T-helper 2 cell (primary cell): ENCODE measurements at places on chromosomes 12 and 14.

DNA sequence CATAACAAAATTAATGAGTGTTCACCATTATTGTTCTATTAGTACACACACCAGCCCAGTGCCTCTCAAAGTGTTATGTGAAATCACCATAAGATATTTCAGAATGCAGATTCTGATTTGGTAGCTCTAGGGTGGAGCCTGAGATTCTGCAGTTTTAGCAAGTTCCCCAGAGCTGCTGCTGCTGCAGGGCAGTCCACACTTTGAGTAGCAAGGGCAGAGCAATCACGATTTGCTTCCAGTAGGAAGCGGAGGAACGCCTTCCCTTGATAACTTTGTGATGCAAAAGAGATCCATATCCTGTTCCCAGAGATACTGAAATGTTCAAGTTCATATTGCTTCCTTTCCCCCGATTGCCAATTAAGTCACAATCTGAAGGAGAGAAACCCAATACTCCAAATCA lies 57.9 kb downstream of the SLC17A8 start:
- no peak for DNase-seq

DNA sequence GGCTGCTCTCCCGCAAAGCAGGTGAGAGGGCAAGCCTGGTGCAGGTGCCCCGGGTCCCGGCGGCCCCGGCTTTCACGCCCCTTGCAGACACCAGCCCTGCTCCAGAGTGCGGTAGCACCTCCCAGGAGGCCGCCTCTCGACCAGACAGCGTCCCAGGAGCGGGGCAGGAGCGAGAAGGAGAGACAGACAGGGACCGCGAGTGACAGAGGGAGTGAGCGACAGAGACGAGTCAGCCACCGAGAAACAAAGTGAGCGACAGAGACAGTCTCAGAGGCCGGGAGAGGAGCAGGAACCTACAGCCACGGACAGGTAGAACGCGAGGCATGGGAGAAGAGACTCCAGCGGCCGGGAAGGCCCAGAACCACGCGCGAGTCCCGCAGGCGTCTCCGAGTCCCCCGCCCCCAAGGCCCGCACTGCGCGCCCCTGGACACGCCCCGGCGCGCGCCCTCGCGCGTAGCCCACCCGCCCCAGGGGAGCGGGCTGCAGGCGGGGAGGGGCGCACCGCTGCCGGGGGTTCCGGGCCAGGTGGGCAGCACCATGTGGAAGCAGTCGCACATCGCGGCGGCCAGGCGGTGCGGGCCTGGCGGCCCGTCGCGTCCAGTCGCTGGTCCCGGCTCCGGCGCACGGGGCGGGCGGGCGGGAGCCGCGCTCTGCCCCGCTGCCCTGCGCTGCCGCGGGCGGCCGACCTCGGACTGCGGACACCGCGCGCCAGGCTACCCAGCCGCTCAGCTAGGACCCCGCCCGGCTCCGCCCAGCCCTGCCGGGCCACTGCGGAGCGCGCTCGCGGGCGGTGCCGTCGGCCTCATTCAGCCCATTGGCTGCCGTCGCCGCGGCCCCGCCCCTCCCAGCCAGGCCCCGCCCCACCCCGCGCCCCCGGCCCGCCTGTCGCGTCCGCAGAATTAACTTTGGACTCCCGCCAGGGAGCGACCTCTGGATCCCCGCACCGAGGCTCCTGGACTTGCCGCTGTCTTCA lies at the start of gene AHNAK2:
TSS of gene AHNAK2 (minus strand) at position 694 of the 973 bp plus-strand sequence. CDS start at position 557, 137 bp downstream.
- DNase-seq = peak; percentile 51

GRCh38 chr12:69998011-69998410 lies 173.0 kb downstream of the MYRFL start:
- DNase-seq = no peak

GRCh38 chr12:79168687-79169086 lies 304.1 kb downstream of the SYT1 start:
- no peak for DNase-seq

GRCh38 chr14:34324363-34324795 lies 137.7 kb downstream of the SPTSSA start:
- DNase-seq = no peak

DNA sequence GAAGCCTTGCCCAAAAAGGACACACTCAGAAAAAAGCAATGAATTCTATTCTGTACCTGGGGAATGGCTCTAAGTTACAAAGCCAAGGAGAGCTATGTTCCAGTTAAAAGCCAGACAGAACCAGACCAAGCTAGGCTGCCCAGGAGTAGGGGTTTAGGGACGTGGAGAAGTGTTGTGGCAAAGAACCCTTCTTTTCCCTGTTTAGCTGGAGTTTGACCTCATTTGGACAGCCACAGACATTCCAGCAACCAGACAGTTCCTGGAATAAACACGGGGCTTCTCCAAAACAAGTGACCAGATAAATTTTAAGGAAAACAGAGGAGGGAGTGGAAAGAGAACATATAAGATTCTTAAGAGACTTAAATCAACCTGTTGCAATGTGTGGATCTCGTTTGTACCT lies 62.3 kb downstream of the GCH1 start:
- no peak for DNase-seq

DNA sequence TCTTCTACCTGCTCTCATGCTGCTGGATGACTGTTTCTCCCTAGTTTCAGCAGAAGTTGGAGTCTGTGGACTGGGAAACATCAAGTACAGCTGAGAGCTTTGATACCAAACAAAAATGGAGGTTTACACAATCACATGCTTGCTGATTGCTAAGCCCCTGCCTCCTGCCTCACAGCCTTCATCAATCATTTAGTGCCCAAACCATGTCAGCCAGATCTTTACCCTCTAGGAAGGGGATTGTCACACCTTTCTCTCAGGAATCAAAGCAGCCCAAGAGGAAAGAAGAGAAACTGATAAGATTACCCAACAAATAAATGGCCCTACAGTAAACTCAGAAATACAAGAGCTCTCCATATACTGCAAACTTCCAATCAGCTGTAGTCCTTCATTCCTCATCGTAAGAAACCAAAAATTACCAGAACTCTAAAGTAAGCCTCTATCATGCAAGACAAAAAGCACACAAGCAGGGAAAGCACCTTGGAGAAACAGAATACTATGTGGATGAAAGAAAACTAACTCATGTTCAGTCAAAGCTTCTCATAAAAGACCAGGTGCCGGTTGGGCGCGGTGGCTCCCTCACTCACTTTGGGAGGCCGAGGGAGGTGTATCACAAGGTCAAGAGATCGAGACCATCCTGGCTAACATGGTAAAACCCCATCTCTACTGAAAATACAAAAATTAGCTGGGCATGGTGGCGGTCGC lies 63.6 kb upstream of the RESF1 start:
- DNase-seq = no peak

GRCh38 chr12:108738170-108738569 lies 6.9 kb upstream of the CORO1C start:
- no peak for DNase-seq

GRCh38 chr12:9331218-9331626 lies 123.0 kb upstream of the PZP start:
- DNase-seq = peak; percentile 35

DNA sequence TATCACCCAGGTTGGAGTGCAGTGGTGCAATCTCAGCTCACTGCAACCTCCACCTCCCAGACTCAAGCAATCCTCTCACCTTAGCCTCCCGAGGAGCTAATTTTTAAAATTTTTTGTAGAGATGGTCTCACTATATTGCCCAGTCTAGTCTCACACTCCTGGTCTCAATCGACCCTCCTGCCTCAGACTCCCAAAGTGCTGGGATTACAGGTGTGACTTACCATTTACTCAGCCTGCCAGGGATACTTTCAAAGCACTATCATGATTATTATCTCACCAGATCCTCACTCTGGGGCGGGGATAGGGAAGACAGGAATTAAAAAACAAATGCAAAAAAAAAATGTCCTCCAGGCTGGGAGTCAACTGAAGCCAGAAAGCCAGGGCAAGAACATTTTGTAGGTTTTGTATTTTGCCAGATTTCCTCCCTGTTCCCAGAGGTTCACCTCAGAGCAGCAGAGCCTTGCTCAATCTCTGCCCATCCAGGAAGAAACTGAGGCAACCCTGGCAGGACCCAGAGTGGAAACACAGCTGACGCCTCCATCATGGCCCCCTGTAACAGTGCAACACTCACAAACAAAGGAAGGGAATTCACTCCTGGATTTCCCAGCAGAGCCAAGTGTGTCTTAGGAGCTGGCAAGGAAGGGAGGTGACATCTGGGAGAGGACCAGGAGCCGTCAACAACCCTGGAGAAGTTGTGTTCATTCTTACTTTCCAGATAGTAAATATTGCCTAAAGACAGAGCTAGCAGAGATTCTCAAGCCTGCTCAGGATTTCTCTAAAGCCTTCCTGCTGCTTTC lies 73.9 kb downstream of the IRF2BPL start:
- no peak for DNase-seq
